ENCODE measurements at places on chromosomes 7 and 10.

- no peak for DNase-seq
Observed at GRCh38 chr7:101814081-101814990, 3.1 kb upstream of the CUX1 start.

DNA sequence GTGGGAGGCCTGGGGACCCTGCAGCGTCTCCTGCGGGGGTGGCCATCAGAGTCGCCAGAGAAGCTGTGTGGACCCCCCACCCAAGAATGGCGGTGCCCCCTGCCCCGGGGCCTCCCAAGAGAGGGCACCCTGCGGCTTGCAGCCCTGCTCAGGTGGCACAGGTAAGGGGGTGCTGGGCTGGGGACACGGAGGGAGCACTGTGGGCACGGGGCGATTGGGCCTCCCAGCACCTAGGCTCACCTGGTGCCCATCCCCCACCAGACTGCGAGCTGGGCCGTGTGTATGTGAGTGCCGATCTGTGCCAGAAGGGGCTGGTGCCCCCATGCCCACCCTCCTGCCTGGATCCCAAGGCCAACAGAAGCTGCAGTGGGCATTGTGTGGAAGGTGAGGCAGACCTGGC is 29.6 kb upstream of the ZNF467 start:
- no peak for DNase-seq

- DNase-seq = no peak
Observed at GRCh38 chr10:109976681-109977080, 31.1 kb upstream of the ADD3 start.

GRCh38 chr7:11079907-11080306 is 106.2 kb downstream of the PHF14 start:
- no peak for DNase-seq
